ENCODE measurements at places on chromosomes 11 and 22.

GRCh38 chr11:37946155-37946766 lies 1348.2 kb upstream of the RAG2 start:
- peak; percentile 39 for DNase-seq

DNA sequence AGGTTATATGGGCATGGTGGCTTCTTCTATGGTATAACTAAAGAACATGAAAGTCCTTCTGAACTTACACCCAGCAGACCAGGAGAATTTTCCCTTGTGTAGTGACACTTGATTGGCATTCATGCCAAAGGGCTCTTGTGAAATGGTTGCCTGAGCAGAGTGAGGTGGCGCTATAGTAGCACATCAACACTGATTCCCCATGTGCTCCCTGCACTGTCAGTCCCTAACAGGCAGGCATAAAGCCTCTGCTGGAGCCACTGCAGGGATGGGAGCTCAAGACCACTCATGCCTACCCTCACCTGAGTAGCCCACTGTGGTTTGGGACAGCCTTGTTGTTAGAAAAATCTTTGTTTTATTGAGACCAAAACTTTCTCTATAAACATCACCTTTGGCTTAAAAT lies 92.6 kb upstream of the LIN7C start:
- no peak for DNase-seq

- no peak for DNase-seq
Measured at GRCh38 chr11:129814244-129815014, 1.2 kb upstream of the TMEM45B start.

- peak; percentile 77 for DNase-seq
Measured at GRCh38 chr11:88016392-88017170, 158.7 kb downstream of the RAB38 start.

GRCh38 chr11:369336-370018 lies at the start of gene B4GALNT4:
TSS of gene B4GALNT4 (plus strand) at chr11:369499. CDS start at chr11:369804, 305 bp downstream.
- DNase-seq = no peak

DNA sequence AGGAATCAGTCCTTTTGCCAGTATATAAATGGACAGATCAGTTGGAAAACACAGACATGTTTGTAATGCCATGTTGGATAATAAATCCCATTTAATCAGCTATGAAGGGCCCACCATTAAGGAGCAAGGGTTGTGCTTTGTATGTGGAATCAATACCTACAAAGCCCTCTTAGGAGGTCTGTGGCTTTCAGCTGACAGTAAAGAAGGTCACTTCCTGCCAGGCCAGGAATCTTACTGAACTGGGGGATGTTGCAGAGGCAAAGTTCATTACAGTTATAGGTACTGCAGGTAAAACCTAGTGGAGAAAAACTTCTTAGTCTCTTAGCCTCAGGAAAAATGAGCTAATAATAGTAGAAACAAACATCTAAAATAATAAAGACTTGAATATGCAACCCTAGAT lies 129.5 kb downstream of the FAM76B start:
- no peak for DNase-seq

GRCh38 chr11:1323774-1324173 lies 14.3 kb upstream of the TOLLIP start:
- DNase-seq = no peak

Data from dermis microvascular lymphatic vessel endothelial cell (primary cell).